Right hindlimb (tissue), 1 donor: ENCODE measurements at places on chromosomes 2 and 18.

DNA sequence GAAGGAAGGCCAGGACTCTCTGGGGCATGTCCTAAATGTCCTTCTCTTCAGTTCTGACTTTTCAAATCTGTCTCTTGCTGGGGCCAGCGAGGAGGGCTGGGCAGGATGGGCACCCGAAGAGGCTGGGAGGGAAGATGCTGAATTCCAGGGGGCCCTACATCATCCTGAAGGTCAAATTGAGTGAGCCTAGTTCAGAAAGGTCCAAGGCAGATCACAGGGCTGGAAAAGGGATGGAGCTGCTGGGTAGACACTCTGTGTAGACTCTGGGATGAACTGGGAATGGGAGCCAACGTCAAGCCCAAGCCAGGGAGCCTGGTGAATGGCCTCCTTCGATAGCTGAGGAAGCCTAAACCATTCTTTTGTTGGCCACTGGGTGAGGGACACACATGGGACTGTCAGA lies 133.1 kb downstream of the MYCN start:
- no peak for DNase-seq

DNA sequence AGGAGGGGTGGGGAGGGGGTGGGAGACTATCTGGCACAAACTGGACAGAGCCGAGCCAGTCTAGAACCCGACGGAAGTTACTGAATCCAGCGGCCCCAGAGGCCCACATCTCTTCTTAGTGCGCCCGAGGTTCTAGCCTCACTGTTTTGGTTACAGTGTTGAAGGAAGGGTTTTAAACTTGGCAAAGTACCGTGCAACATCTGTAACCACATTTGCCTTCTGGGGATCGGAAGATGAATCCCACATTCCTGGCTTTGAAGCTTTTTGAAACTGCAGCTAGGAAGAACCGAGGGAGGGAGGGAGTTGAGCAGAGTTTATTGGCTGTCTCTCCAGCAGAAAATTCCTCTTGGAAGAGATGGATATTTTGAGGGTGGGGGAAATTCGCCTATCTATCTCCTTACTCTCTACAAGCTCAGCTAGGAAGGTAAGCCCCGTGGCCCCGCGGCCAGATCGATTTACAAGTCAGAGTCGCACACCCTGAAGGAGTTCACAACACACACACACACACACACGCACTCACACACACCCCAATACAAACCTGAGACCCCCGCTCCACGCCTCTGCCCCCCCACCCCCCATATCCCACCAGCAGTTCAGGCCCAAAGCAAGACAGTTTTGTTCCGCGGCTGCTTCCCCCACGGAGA lies 1.0 kb downstream of the ACVR1 start:
- peak; percentile 80 for DNase-seq

DNA sequence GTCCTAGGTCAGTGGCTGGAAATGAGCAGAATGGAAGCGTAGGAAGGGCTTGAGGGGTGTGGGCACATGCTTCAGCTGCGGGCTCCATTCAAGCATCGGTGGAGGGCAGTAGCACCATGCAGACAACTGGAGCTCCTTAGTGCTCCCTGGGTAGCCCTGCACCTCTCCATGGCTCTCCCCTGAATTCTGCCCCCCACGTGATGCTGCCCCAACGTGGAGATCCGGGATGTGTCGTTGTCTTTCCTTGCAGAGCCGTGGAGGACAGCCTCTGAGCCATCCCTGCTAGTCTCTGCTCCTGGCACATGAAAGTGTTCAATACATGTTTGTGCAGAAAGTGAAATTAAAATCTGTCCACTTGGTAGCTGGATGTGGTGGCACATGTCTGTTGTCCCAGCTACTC lies 94.5 kb downstream of the SH3RF3 start:
- no peak for DNase-seq

- peak; percentile 59 for DNase-seq
These were observed at the start of gene SLC8A1 for GRCh38 chr2:40451918-40452605. SLC8A1 (minus strand) TSS chr2:40452090.

- no peak for DNase-seq
These were observed 69.3 kb downstream of the TIMM21 start for GRCh38 chr18:74217476-74218143.
